Fibroblast of skin of left quadriceps (primary cell): ENCODE measurements at places on chromosomes 2 and 18.
A peak's percentile ranks its signal among the peaks of the same experiment; 100 is the strongest.

GRCh38 chr18:21991081-21991534 lies 178.3 kb upstream of the GATA6 start:
- DNase-seq, result no peak

DNA sequence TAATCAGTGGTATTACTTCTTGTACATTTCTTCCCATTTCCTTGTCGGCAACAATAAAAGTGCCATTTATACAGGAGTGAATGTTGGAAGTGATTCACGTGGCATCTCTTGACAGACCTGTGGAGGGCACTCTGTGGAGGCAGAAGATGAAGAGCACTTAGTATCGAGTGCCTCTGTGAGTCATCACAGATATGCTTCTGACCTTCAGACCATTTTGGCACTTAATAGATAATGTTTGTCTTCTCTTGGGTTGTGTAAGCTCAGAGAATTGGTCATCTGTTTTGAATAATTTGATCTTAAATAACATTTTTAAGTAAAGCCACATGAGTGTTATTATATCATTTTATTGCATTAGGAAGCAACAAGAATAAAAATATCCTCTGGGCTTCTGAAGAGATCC lies 305.5 kb downstream of the PTPRM start:
- DNase-seq, result no peak

- DNase-seq, result no peak
Observed at GRCh38 chr2:232573042-232573441, 22.6 kb downstream of the EIF4E2 start.

DNA sequence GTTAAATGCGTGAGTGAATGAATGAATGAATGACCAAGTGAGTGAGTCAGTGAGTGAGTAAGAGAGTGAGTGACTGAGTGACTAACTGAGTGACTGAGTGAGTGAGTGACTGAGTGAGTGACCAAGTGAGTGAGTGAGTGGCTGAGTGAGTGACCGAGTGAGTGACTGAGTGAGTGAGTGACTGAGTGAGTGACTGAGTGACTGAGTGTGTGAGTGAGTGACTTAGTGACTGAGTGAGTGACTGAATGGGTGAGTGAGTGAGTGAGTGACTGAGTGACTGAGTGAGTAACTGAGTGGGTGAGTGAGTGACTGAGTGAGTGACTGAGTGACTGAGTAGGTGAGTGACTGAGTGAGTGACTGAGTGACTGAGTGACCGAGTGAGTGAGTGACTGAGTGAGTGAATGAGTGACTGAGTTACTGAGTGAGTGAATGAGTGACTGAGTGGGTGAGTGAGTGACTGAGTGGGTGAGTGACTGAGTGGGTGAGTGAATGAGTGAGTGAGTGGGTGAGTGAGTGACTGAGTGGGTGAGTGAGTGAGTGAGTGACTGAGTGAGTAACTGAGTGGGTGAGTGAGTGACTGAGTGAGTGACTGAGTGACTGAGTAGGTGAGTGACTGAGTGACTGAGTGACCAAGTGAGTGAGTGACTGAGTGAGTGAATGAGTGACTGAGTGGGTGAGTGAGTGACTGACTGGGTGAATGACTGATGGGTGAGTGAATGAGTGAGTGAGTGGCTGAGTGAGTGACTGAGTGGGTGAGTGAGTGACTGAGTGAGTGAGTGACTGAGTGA lies 11.3 kb downstream of the MAL start:
- no peak for DNase-seq

GRCh38 chr2:200603972-200604371 lies 18.2 kb downstream of the AOX1 start:
- DNase-seq, result peak; percentile 49

DNA sequence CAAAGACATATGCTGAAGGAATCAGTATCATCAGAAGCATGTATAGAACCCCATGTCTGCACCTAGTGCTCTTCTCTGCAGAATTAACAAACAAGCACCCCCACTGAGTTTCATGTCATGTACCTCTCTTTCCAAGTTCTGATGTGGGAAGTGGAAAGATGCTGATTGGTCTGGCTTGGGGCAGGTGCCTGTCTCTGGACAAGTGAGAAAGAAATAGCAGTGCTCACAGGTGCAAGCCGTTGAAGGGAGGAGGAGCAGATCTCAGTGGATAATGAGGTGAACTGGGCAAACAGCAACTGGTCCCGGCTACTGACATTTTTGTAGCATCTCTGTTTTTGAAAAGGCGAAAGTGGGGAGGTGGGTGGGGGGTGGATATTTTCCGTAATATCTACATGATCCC lies 17.5 kb upstream of the ACVR1 start:
- no peak for DNase-seq

DNA sequence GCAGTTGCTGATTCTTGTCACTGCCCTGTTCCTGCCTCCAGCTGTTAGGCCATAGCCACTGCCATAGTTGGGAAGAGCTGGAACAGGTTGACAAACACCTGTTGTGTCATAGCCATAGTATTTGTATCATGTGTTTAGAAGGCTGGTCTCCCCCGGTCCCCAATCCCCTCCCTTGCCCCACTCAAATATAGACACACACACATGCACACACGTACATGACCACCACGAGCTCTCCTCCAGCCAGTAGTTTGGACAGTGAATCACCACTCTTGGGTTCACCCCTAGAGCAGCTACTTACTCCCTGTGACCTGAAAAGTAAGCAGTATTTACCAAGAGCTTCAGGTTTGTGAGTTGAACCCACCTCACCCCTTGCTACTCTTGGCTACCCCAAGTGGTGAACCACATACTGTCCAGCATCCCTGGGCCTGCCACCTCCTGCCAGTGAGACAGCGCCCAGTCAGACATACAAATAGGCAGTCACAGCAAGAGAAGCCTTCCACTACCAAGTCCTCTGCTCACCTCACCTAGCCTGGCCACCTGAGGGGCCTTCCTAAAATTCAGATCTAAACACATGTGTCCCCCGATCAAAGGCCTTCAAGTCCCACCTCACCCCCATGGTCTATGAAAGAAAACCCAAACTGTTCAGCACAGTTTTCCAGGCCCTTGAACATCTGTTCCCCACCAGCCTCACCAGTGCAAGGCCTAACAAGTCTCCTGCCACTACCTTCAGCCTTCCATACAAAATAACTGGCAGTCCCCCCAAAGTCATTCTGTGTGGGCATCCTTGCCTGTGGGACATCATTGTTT lies 7.1 kb downstream of the PCBP1 start:
- DNase-seq, result no peak

DNA sequence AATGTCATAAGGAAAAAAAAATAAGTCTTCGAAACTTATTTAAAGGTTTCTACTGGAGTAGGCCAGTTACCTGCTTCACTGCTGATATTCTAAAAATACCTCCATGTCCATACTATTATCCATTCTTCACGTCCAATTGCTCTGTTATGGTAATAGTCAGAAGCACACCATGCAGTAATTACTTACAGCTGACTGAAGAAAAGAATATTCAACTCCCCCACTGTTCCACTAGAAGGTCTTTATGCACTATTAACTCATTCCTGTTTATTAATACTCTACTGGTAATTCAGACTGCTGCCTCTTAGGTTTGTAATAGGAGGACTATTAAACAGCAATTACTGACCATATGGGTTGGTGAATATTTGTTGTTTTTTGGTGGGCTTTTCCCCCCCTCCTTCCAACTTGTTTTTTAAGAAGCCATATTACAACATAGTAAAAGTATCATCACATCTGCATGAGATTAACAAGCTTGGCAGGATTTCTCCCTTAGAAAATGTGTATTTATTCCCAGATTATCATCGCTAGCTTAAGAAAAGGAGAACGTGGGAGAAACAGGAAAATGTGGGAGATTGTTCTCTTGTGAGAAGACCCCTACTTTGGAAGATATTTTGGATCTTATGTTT lies 806.4 kb upstream of the FANCL start:
- peak; percentile 24 for DNase-seq
